ENCODE measurements at places on chromosomes 2 and 18.
A peak's percentile ranks its signal among the peaks of the same experiment; 100 is the strongest.

DNA sequence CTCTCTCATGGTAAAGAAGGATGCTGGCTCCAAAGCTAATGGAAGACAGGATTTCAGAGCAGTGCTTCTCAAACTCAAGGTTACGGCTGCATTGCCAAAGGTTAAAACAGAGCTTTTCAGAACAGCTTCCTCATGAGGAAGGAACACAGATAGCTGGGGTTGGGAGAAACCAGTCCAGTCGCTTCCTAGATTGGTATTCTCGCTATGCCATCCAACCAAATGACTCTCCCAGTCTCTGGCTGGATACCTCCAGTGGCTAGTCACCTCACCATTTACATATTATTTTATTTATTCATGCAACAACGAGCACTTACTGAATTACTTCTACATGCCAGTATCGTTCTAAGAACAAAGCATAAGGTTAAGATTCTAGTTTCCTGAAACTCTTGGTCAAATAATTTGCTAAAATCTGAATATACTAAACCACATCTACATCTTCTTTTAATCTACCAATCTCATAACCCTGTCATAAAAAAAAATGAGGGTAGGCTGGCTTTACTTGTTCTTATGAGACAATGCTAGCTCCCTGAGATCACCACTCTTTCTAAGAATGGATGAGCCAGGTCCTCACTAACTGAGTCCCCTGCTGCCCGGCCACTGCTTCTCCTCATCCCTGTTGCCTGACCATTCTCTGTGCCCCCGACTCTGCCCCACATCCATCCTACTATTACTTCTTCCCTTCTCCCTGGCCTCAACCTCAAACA is 20.4 kb downstream of the KDSR start:
- H3K27ac ChIP-seq = peak overlapping the region; percentile 74
- H3K4me1 ChIP-seq = peaks cover 43% of the 10 kb centered on the region
- peaks cover 100% of the 10 kb centered on the region for H3K36me3 ChIP-seq
- no peaks in the 10 kb centered on the region for H3K27me3 ChIP-seq
- no peak overlapping the region for H3K4me3 ChIP-seq

DNA sequence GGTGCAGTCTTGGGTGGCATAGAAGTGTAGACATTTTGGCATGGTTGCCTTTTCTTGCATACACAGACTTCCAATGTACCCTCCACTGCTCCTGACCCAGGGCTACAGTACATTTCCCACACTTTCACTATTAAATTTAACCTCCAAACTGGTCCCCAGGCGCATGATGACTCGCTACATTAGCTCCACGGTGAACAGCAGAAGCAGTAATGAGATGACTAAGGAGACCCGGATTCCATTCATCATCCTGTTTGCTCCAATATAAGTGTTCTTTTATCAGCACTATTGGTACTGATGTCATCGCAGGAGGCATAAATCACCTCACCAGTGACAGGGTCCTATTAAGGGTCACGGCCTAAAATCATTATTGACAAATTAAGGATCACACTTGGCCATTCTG is 316.5 kb downstream of the EN1 start:
- H3K27me3 ChIP-seq = no peaks in the 10 kb centered on the region
- H3K4me1 ChIP-seq = no peaks in the 10 kb centered on the region
- no peak overlapping the region for H3K27ac ChIP-seq
- H3K36me3 ChIP-seq = no peaks in the 10 kb centered on the region
- H3K4me3 ChIP-seq = no peak overlapping the region

DNA sequence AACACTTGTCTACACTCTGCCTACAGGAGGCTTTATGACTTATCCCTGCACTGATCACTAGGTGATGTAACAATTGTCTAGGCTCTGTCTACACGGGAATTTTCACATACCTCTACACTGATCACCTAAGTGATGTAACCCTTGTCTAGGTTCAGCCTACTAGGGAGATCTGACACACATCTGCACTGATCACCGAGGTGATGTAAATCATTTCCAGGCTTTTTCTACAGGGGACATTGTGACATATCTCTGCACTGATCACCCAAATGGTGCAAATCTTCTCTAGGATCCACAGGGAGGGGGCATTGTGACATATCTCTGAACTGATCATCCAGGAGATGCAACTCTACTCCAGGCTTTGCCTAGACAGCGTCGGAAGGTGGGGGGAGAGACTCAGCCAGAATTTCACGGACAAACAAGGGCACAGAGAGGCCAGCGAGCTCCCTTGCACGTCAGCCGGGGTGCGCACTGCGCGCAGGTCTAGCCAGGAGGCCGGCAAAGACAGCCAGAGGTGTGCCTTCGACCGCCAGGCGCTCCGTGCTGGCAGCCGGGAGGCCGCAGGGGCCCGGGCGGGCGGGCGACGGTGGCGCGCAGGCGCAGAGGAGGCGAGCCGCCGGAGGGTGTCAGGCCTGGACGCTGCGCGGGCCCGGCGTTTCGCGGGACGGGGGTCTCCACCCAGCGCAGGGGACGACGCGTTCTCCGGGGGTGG is 46.9 kb upstream of the USP14 start:
- no peaks in the 10 kb centered on the region for H3K27me3 ChIP-seq
- no peaks in the 10 kb centered on the region for H3K4me1 ChIP-seq
- H3K36me3 ChIP-seq = no peaks in the 10 kb centered on the region
- peak overlapping the region; percentile 72 for H3K27ac ChIP-seq
- DNase-seq = peak; percentile 77
- peak overlapping the region; percentile 28 for H3K4me3 ChIP-seq

DNA sequence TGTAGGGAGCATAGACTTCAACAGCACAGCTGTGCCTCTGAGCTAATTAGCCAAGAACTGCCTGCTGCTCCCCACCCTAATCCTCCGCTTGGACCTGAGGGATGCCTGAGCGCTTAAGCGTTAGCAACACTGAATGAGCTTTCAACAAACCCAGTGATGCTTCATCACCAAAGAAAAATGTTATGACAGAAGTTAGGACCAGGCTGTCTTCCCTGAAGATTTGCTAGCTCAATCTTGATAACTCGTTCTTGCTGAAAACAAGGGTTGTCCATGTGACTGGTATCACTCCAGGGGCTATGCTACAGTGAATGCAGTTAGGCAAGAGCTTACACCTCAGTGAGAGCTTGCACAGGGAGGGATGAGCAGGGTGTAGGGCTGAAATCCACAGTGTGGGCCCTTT is 190.7 kb upstream of the SIX2 start:
- DNase-seq = no peak
- no peaks in the 10 kb centered on the region for H3K36me3 ChIP-seq
- no peaks in the 10 kb centered on the region for H3K4me1 ChIP-seq
- H3K4me3 ChIP-seq = no peak overlapping the region

DNA sequence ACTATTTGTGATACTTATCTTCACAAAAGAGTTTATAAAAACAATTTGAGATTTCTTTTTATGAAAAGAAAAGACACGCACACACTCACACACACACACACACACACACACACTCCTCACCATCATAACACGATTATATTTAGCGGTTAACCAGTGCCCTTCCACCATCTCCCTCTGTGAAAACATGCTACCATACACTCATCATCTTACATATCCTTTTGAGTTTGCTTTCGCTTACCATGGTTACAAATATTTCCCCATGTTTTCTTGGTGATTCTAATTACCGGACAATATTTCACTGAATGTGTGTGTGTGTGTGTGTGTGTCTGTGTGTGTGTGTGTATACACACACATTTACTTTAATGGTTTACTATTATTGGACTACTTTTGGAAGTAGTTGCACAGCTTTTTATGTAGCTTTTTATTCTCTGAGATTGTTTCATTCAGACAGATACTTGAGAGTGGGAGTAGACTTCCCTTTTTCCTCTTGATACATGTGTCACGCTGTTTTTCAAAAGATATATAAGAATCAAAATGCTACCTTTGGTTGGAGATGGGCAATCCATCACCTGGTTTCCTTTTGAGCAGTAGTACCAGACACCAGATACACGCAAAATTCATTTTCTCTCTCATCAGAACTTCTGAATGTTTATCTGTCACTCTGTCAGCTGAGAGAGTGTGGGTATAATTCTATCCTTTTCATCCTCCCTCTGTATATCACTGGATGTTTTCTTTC is 138.1 kb downstream of the SETBP1 start:
- DNase-seq = no peak
- H3K27me3 ChIP-seq = no peaks in the 10 kb centered on the region
- H3K4me1 ChIP-seq = no peaks in the 10 kb centered on the region
- no peak overlapping the region for H3K27ac ChIP-seq
- no peaks in the 10 kb centered on the region for H3K36me3 ChIP-seq
- no peak overlapping the region for H3K4me3 ChIP-seq

DNA sequence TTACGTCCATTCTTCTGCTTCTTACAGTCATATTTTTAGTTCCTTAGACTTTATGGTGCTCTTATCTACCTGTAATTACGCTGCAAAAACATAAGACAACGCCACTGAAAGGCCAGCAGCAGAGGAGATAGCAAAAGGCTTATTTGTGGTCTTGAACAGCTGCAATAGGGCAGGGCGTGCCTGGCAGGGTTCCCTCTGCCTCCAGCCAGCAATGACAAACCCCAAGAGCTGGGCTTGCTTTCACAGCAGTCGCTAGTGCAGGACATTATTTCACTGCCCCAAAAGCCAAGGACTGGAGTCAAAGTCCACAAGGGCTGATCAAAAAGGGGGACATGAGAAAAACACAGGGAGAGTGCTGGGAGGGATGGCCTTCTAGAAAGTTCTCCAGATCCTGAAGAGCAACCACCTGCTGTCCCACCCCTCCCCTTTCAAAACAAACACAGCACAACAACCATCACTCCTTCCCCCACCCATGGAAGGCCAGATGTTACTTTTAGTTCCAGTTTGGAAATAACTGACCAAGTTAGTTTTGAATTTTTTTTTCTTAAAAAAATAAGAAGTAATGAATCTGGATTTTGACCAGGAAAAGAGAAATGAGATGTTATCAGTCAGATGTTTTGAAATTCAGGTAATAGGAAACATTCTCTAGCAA is 127.8 kb downstream of the RBMS1 start:
- H3K27me3 ChIP-seq = no peaks in the 10 kb centered on the region
- H3K36me3 ChIP-seq = no peaks in the 10 kb centered on the region
- no peak overlapping the region for H3K4me3 ChIP-seq

- H3K4me1 ChIP-seq = no peaks in the 10 kb centered on the region
These were observed at the start of gene MAB21L4 for GRCh38 chr2:240895656-240896388. MAB21L4 (minus strand) TSS chr2:240896156; CDS start chr2:240895997, 159 bp downstream.

All from A673 (cell line).